ENCODE measurements at places on chromosomes 12 and 14.
A peak's percentile ranks its signal among the peaks of the same experiment; 100 is the strongest.

DNA sequence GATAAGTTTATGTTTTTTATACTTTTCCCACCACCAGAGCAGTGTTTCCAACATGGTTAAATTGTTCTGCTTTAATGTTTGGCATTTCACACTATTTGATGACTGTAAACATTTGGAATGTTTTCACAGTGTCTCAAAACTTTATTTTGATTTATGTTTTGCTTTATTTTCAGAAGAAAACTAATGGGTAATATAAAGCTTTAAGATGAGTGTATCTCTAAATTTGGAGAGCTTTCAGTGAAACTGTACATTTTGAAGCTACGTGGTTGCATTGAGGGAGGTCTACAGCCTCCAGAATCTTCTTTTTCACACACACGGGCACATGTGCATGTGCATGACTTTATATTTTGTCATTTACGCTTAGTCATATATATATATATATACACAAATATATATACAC is 10.7 kb downstream of the BICD1 start:
- no peak for DNase-seq

- no peak for DNase-seq
Observed at GRCh38 chr14:101217080-101217463, 313.6 kb upstream of the RTL1 start.

- no peak for DNase-seq
Observed at GRCh38 chr14:75452900-75453816, 25.3 kb downstream of the JDP2 start.

DNA sequence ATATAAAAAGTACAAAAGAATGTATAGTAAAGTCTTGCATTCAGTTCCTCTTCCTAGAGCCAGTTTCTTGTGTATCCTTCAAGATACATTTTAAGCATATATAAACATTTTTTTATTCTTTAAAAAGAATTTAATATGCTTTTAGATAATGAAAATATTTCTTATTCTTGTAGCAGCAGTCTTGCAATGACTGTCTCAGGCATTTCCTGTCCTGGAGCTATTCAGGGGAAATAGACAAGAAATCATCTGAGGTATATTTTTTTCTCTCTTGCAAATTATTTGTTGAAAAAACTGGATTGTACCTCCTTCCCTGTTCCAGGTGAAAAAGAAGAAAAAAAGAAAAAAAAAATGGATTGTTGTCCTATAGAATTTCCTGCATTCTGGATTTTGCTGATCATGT is 17.0 kb upstream of the ERBB3 start:
- DNase-seq: no peak

DNA sequence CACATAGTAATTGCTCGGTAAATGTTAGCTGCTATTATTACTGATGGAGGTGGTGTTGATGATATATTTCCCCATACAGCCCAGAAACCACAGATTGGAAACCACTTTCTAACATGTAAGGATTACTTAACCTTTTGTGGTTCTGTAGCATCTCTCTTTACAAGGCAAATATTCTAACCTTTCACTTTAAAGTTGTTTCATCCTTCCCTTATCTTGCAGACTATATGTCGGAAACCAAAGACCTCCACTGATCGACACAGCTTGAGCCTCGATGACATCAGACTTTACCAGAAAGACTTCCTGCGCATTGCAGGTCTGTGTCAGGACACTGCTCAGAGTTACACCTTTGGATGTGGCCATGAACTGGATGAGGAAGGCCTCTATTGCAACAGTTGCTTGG is 75.8 kb downstream of the FRMD6 start:
- DNase-seq: no peak

GRCh38 chr14:32190673-32191072 is 11.2 kb upstream of the RNU6-7 start:
- DNase-seq: no peak

DNA sequence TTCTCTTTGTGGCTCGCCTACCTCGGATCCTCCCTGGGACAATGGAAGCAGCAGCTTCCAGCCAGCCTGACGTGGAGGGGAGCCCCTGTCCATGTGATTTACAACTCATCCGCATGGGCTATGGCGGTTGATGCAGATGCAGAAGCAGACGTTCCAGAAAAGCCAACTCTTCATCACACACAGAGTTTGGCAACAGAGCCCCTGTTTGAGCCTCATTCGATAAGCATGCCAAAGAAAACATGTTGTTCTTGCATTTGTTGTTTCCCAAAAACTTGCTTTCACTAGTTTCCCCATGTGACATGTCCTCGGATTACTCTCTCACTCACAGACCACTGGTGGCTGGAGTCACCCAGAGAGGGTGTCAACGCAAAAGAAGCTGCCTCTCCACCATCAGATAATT is 16.4 kb upstream of the TC2N start:
- DNase-seq: no peak

GRCh38 chr14:88305528-88306322 is 17.3 kb downstream of the KCNK10 start:
- no peak for DNase-seq

DNA sequence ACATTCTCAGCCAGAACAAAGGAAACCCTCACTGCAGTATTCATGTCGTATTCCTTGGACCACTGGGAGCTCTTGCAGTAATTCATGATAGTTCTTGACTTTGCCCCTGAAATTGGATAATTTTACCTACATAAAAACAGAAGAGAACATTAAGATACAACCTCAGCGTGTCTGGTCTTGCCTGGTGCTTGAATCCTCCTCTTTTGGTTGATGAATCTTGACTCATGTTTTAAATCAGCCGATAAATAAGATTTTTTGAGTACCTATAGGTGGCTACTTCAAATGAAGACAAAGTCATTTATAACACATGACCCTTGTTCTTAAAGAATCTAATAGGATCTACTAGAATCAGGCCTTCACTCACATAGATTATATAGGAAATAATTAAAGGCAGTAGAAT is 221.0 kb downstream of the PTPRO start:
- no peak for DNase-seq

- no peak for DNase-seq
Observed at GRCh38 chr12:111360325-111360930, 8.5 kb downstream of the PHETA1 start.

- no peak for DNase-seq
Observed at GRCh38 chr12:26295001-26295400, 99.6 kb downstream of the SSPN start.

GRCh38 chr14:27506272-27506671 is 908.4 kb upstream of the NOVA1 start:
- DNase-seq: no peak

GRCh38 chr12:81083906-81084513 is 6.1 kb downstream of the ACSS3 start:
- no peak for DNase-seq

GRCh38 chr12:22544038-22544979 is at the start of gene C2CD5:
Gene C2CD5 (minus strand): TSS chr12:22544542. CDS start chr12:22544150, 392 bp downstream.
- DNase-seq: peak; percentile 94

GRCh38 chr14:89992273-89992672 is 36.5 kb downstream of the TDP1 start:
- DNase-seq: no peak

- DNase-seq: no peak
Observed at GRCh38 chr12:76156726-76157125, 72.2 kb upstream of the NAP1L1 start.

DNA sequence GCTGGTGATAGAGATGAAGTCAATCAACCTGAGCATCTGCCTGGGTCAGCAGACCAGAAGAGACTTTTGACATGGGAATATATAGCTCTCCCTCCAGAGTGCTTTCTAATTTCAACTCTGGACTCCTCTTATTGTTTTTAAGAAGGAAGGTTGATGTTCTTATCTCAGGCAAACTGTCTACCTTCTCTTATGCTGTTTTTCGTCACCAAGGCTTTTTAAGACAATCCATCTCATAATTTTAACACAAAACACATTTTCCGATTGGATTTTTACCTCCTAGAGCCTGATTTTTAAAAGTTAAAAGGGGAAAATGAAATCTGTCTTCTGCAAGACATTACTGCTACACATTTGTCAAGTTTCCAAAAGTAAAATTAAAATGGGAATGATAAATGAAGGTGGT is 368.7 kb upstream of the MIS18BP1 start:
- no peak for DNase-seq

DNA sequence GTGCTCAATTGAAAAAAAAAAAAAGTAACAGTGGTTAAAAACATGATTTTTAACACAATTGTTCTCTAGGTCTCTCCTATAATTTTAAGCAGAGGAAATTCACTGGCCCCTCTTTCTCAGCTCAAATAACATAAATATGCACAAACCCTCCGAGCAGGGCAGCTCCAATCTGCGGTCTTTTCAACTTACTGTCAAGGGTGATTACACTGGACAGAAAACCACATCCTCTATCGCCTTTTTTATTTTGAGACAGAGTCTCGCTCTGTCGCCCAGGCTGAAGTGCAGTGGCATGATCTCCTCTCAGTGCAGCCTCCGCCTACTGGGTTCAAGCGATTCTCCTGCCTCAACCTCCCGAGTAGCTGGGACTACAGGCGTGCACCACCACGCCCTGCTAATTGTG is 16.5 kb upstream of the GABARAPL1 start:
- no peak for DNase-seq

- no peak for DNase-seq
Observed at GRCh38 chr14:91918186-91918883, 29.2 kb downstream of the FBLN5 start.

- DNase-seq: no peak
Observed at GRCh38 chr14:63659726-63660125, 18.1 kb upstream of the WDR89 start.

GRCh38 chr12:76201758-76202157 is 117.3 kb upstream of the NAP1L1 start:
- DNase-seq: no peak

DNA sequence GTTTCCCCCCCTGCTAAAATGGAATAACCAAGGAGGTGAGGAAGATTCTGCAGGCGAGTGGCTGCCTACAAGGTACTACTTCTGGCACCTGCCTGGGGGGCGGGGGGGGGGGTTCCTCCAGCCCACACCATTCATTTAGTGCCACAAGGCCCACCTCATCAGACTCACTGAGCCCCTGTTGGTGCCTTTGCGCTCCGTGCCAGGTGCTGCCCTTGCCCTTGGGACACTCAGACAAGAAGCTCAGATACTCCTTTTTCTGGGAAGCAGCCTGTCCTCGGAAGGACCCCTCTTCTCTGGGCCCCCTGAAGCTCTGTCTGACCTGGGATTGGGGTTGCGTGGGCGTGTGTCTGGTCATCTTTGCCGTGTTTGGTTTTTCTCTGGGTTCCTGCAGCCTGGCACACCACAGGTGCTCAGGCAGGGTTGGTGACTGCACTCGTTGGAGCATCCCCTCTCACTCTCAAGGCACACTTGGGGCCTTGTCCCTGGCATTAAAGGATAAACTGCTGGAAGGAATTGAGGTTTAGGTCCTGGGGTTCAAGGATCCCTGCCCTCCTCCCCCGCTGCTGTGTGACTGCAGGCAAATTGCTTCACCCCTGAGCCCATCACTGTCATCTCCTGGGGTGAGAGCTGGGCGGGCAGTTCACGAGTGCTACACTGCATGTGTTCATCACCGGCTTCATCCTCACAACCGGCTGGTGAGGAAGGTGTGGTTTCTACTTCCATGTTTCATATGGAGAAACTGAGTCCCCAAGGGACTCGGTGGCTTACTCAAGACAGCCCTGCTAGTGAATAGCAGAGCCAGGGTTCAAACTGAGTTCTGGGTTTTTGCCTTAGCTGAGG is 16.9 kb downstream of the FAM222A start:
- no peak for DNase-seq

- DNase-seq: no peak
Observed at GRCh38 chr12:58787021-58787760, 133.1 kb downstream of the LRIG3 start.

DNA sequence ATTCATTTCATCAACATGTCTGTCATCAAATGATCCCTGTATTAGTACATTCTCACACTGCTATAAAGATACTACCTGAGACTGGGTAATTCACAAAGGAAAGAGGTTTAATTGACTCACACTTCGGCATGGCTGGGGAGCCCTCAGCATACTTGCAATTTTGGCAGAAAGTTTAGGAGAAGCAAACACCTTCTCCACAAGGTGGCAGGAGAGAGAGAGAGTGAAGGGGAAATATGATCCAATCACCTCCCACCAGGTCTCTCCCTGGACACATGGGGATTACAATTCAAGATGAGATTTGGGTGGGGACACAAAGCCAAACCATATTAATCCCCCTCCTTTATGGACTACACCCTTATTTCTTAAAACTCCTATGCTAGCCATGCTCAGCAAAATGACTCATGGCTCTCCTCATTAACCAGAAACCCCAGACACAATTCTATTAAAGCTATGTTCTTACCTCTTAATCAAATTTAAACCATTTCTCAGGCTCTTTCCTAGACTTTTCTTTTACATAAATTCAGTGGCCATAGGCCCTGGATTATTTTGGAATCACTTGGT is 932.3 kb downstream of the FLRT2 start:
- DNase-seq: no peak

GRCh38 chr12:124740691-124741137 is 123.0 kb downstream of the SCARB1 start:
- peak; percentile 36 for DNase-seq

GRCh38 chr14:90062822-90063539 is 1.2 kb downstream of the KCNK13 start:
- no peak for DNase-seq

- no peak for DNase-seq
Observed at GRCh38 chr12:124075841-124076240, 102.8 kb downstream of the ZNF664 start.

GRCh38 chr12:46628176-46628575 is 197.6 kb downstream of the SLC38A4 start:
- DNase-seq: no peak

- DNase-seq: no peak
Observed at GRCh38 chr12:109331301-109331952, 16.3 kb upstream of the MYO1H start.

DNA sequence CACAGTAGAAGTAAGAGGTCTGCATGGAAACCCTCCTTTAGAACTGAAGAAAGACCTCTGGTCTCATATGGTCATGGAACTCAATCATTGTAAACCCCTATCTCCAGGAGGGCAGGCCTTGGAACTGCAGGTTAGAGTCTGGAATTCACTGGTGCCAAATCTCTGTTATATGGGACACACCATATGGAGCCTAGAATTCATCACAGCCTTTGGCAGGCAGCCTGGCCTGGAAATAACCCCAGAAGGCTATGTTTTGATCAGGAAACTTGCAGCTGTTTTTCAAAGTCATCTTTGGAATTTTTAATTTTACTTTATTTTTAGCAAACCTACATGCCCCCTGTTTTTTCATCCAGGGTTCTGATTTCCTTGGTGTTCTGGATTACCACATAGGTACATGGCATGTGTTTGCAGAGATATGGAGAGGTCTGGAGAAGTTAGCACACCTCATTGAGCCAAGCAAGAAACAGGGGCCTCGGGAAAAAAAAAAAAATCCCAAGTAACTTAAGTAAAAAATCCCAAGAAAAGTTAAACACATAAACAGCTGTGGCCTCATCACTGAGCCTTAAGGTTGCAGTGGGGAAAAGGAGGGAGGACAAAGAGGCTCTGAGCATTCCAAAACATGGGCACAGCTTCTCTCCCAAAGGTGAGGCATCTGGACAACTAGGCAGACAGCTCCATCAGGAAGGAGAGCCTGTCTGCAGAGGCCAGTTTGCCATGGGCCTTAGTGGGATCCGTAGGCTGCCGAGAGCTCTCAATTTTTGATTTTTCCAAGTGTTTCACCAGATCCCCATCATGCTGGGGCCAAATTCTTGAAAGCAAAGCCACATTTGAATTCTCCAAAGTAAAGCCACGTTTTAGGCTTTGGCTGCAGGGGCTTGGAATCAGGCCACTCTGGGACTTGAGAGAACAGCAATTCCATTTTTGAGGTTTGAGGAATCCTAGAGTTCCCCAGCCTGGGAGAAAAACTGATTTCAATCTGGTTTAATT is 339.6 kb upstream of the TBX3 start:
- no peak for DNase-seq

- no peak for DNase-seq
Observed at GRCh38 chr14:91341751-91342154, 75.9 kb downstream of the CCDC88C start.
